Hematopoietic multipotent progenitor cell treated with erythropoietin and hydrocortisone succinate and interleukin-3 and kit ligand, for 17 days (in vitro differentiated cells): ENCODE measurements at places on chromosomes 3 and 15.

- no peak for DNase-seq
Observed at GRCh38 chr3:42451546-42452230, 41.3 kb upstream of the LYZL4 start.

DNA sequence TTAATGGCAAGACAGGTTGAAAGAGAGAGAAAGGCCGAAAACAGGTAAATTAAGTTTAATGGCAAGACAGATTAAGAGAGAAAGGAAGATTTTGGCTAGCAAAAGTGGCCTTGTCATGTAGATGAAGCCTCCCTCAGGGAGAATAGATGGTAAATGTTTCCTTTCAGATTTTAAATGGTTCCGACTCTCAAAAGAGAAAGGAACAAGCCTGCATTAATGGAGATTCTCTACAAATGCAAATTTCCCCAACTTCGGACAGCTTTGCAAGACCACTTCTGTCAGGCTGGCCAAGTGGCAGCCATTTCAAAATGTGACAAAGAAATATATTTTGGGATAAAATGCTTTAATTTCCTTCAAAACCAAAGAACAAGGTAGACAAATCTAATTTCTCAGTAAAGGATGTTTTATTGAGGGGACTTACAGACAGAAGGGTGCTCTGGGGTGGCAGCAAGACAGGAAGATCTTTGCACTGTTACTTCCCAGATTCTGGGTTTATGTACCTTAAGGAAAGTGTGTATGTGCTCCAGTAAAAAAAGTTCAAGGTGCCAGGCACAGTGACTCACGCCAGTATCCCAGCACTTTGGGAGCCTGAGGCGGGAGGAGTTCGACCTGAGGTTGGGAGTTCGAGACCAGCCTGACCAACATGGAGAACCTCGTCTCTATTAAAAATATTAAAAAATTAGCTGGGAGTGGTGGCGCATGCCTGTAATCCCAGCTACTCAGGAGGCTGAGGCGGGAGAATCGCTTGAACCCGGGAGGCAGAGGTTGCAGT is 626.3 kb upstream of the NAALADL2 start:
- no peak for DNase-seq

- DNase-seq = no peak
Observed at GRCh38 chr15:95659656-95660055, 670.8 kb upstream of the NR2F2 start.

DNA sequence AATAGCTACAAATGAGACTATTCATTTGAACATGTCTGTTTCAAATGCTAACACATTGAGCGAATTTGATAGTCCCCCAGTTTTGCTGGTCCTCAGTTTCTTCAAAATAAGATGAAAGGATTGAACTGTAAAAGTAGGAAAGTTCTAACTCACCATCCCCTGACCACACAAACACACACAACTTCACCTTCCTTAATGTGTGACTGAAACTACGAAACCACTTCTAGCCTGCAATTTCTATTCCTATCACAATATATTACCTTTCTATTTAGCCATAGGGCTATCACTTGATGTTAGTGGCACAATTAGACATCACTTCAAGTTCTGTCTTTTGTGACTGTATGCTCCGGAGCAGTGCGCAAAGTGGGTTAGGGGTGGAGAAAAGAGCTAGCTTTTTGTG is 14.9 kb downstream of the BTLA start:
- DNase-seq = no peak

DNA sequence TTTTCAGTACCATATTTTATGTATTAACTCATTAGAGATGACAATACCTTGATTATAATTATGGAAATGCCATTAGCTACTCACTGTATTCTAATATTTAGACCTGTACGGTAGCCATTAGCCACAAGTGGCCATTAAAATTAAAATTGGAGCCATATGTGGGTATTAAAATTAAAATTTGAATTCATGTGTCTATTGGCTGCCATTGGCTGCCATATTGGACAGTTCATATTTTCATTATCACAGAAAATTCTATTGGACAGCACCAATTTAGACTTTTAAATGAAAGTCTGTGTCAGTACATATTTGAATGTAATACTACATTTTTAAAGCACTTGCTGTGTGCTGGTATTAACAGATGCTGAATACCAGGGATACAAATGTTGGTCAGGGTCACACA is 3.0 kb downstream of the ATP11B start:
- DNase-seq = no peak

- DNase-seq = no peak
Observed at GRCh38 chr3:14223595-14223994, 45.0 kb downstream of the LSM3 start.

- no peak for DNase-seq
Observed at GRCh38 chr3:138271189-138271794, 58.4 kb downstream of the NME9 start.
